ENCODE measurements at places on chromosomes 2 and 18.

DNA sequence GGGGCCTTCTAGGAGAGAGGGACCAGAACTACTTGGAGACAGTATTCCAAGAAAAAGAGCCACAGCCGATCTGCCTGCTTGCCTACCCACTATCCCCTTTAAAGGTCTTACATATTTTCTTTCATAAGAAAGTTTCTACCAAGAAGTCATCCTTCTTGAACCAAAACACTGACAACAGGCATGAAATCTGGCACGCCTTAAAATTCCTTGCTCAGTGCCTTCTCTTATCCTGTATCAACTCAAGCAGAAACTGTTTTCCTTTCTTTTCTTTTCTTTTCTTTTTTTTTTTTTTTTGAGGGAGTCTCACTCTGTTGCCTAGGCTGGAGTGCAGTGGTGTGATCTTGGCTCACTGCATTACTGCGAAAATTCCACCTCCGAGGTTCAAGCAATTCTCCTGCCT is 48.3 kb upstream of the ZFP36L2 start:
- no peak for DNase-seq

GRCh38 chr2:204049635-204050034 is 113.1 kb downstream of the ICOS start:
- no peak for DNase-seq

DNA sequence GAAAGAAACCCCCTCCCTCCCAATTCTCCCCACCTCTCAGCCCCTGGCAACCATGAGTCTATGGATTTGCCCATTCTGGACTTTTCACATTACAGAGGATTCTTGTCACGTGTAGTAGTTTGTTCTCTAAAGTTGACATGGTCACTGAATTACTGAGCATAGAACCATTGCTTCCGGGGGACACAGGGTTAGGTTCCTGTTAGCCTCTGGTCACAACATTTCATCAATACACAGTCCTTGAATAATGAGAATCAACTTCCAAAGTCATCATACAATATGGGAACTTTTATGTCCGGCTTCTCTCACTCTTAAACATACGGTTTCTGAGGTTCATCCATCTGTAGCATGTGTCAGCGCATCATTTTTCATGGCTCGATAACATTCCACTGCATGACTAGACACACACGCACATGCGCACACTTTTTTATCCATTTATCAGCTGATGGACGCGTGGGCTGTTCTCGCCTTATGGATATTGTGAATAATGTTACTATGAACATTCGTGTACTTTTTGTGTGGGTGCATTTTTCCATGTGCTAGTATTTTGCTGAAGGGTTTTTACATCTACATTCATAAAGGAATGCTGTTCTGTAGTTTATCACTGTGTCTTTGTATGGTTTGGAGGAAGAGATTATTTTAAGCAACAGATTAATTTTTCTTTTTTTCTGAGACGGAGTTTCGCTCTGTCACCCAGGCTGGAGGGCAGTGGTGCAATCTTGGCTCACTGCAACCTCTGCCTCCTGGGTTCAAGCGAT is 48.1 kb downstream of the PARD6G start:
- DNase-seq: no peak

GRCh38 chr2:67463810-67464209 is 66.7 kb downstream of the ETAA1 start:
- peak; percentile 75 for DNase-seq

DNA sequence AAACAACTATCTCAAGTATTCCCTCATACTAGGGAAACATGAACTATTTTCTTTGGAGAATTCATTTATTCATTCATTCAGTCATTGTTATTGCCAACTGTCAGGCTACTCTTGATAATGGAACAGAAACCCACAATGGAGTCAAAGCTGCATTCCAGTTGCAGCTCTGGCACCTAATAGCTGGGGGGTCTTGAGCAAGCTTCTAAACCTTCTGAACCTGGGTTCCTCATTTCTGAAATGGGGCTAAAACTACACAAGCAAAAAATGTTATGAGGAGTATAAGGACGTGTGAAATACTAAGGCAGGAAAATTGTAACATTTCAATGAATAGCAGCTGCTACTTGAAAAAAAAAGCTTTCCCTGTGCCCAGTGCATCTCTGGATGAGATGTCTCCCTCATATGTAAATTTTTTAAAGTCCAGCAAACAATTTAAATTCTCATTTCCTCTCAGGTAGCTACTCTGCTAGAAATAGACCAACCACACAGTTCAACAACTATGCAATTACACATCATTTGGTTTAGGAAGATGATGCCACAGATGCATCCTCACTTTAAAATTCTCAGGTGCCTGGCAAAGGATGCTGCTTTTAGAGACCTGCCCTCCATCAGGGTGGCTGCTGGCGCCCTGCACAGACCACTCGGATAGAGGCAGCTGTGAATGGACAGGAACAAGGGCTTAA is 38.5 kb downstream of the SPRED2 start:
- DNase-seq: no peak

DNA sequence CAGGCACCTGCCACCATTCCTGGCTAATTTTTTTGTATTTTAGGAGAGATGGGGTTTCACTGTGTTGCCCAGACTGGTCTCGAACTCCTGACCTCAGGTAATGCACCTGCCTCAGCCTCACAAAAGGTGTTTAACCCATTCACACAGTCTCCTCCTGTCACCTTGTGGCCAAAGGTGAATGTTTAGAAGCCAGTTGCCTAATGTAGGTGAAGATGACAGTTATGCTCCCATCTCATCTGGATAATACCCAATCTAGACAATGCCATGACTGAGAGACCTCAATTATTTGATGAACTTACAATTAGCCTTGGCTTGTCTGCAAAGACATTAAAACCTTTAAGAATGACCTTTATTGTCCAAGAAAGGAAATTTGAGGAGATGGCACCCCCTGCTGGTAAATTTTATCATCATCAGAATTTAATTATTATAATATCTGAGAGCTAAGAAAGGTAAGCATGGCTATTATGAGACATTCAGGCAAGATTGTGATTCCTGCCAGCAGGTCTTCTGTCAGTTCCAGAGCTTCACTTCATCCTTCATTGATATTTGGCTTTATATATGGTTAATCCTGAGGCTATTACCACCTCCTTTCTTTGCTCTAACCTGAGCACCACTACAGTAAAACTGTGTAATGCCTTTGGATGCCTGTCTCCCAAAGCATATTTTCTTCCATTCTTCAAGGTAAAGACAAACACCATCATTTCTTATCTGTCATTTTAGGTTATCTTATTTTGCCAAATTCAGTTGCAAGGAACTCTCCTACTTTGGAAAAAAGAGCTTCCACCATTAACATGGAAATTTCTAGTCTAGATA is 117.6 kb downstream of the FAM124B start:
- peak; percentile 22 for DNase-seq

- no peak for DNase-seq
Measured at GRCh38 chr2:85605406-85606115, 3.1 kb upstream of the TMEM150A start.

All from urothelium cell line (cell line).